Globus pallidus (tissue), 1 donor: ENCODE measurements at places on chromosomes 12 and 14.

- no peak for DNase-seq
Observed at GRCh38 chr12:30416631-30417030, 279.0 kb downstream of the IPO8 start.

GRCh38 chr14:26017270-26017669 lies 580.6 kb downstream of the NOVA1 start:
- no peak for DNase-seq

DNA sequence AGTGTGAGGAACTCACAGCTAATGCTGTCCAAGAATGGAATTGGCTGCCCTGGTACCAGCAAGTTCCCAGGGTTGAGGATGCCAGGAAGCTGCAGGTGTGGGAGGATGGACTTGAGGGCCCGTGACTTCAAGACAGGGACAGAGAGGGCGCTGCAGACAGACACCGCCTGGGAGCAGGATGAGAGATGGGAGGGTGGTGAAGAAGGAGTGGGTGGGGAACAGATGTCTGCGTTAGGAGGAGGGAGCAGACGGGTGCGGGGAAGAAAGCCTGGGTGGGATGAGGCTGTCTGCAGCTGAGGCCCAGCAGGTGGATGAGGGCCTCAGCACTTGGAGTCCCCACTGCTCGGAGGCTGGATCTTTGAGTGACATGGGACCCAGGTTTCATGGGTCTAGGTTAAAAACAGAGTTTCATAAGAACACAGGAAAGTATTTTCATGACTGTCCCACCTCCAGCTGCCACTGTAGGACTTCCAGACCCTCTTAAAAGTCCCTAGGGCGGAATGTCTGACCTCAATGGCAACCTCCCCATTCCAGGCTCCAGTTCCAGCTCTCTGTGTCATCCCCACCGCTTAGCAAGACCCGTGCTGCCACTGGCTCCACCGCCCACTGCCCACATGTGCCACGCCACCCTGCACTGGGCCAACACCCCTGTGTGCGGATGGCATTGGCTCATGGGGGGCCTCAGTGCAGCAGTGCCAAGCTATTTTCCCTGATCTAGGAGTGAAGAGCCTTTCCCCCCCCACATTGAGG lies 70.3 kb upstream of the SCN8A start:
- no peak for DNase-seq

DNA sequence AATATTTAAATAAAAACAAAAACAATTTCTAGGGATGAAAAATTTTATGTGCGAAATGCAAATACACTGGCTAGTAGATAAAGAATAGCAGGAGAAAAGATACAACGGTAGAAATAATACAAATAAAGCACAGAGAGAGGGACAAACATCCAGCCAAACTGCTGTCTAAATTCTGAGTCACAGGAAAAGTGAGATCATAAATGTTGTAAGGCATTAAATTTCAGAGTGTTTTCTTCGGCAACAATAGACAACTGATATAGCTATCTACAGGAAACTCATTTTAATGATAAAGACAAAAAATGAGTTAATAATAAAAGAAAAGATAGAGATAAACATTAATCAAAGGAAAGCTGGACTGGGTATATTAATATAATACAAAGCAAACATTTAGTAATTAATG lies 122.2 kb downstream of the NTS start:
- DNase-seq: no peak

DNA sequence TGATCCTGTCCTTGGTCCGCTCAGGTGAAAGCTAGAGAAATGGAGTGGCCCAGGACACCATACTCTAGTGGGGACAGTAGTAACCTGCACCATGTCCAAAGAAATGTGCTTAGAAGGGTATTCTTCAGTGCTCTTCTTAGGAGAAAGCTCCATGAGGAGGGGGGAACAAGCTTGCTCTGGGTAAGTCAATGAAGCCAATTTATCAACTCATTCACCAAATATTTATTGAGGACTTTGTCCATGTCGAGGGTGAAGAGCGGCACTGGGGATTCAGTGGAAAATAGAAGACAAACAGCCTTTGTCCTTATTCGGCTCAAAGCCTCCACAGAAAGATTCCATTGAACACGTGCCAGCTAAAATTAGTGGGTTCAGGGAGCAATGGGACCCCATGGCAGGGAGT lies 677.8 kb downstream of the BCL11B start:
- DNase-seq: peak; percentile 63

DNA sequence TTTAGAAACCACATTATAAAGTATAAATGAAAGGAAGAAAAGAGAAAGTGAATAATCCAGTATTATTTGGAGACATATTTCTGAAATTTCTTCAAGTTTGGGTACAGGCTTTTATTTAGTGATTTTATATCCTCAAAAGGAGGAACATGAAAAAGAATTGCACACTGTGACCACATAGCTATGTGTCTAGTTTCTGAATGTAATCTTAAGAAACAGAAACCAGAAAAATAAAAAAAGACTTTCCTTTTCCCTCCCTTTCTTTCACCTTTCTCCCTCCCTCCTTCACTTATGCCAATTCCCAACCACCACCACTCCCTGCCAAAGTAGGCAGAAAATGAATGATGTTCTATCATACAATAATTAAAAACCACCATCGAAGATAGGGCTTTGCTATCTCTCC lies 189.6 kb downstream of the PRKD1 start:
- DNase-seq: no peak

- DNase-seq: no peak
Observed at GRCh38 chr14:74985028-74985310, 17.8 kb upstream of the EIF2B2 start.

GRCh38 chr14:39179042-39179441 lies 4.0 kb downstream of the PNN start:
- no peak for DNase-seq

DNA sequence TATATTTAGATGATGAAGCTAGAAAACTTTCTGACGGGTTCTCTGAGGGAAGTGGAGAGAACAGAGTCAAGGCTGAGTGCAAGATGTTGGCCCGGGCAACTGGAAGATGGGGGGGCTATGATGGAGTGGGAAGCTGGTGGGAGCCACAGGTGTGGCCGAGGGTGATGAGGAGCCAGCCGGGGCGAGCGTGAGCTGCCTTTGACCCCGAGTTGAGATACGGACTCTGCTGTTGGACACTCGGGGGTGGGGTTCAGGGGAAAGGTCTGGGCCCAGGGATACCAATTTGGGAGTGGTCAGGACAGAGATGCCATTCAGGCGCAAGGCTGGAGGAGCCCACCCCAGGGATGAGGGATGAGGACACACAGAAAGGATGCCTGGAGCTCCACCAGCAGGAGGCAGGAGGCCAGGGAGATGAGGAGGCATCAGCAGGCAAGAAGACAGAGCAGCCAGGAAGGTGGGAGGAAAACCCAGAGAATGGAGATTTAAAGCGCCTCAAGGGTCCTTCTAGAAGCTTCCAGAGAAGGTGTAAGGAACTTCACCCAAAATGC lies 9.0 kb downstream of the SCARB1 start:
- no peak for DNase-seq

DNA sequence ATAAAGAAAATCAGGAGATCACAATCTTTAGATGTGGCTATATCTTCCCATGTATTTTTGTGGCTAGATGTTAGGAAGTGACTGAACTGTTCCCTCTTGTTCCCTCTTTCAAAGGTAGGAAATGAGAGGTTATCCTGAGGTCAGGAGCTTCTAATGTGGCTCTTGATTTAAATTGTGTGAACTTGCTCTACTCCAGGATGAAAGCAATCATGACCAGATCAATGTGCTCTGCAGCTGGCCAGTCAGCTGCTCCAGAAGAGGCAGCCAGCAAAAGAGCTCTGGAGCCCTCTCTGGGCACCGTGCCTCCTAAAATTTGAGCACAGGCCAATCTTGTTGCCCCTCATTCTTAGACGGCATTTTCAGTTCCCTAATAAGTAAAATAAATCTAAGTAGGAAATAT lies 32.0 kb downstream of the CDK17 start:
- DNase-seq: peak; percentile 77

GRCh38 chr12:51378749-51379148 lies 12.5 kb downstream of the GALNT6 start:
- DNase-seq: no peak

GRCh38 chr14:64823305-64823861 lies 56.3 kb downstream of the SPTB start:
- peak; percentile 70 for DNase-seq

DNA sequence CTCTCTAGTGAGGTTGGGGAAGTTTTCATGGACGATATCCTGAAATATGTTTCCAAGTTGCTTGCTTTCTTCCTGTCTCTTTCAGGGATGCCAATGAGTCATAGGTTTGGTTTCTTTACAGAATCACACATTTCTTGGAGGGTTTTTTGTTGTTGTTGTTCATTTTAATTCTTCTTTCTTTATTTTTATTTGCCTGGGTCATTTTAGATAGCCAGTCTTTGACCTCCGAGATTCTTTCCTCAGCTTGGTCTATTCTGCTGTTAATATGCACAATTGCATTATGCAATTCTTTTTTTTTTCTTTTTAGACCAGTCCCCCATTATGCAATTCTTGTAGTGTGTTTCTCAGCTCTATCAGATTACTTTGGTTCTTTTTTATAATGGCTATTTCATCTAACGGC lies 338.9 kb downstream of the AEBP2 start:
- no peak for DNase-seq

DNA sequence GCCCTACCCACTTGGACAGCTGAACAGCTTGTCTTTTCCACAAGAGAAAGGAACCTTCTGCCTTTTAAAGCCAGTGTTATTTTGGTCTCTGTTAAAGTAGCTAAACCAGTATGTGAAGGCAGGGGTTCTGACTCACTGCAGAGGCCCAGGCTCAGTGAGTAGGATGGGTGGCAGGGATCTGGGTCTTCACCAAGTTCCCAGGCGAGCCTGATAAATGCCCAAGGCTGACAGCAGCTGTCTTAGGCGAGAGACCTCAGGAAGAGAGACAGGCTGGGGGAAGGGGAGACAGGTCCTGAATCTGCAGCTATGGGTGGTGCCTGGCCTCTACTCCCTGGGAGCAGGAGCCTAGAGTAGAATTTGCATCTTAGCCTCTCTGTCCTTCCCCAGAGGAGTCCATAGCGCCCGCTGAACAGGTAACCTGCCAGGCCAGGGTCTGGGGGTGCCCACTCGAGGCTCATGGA lies 18.1 kb upstream of the KIF26A start:
- DNase-seq: no peak

GRCh38 chr12:78208092-78208491 lies 377.4 kb downstream of the NAV3 start:
- DNase-seq: no peak

- no peak for DNase-seq
Observed at GRCh38 chr12:34403706-34404376, 381.5 kb downstream of the ALG10 start.

- no peak for DNase-seq
Observed at GRCh38 chr12:54376596-54376995, 7.9 kb downstream of the ZNF385A start.

GRCh38 chr12:89544022-89544421 lies 18.2 kb upstream of the POC1B start:
- no peak for DNase-seq

DNA sequence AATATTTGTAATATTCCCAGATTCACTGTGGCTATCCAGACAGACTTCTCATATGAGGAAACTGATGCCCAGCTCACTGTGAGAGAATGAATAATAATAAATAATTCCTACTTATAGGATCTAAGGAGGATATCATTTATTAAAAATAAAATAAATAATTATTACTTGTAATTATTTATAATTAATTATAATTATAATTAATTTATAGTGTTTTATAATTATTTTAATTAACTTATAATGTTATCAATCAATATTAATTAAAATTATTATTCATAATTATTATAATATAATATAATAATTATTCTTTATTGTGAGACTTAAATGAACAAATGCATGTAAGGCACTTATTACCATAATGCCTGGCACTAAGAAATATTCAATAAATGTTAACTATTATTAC lies 192.8 kb downstream of the GALC start:
- no peak for DNase-seq

DNA sequence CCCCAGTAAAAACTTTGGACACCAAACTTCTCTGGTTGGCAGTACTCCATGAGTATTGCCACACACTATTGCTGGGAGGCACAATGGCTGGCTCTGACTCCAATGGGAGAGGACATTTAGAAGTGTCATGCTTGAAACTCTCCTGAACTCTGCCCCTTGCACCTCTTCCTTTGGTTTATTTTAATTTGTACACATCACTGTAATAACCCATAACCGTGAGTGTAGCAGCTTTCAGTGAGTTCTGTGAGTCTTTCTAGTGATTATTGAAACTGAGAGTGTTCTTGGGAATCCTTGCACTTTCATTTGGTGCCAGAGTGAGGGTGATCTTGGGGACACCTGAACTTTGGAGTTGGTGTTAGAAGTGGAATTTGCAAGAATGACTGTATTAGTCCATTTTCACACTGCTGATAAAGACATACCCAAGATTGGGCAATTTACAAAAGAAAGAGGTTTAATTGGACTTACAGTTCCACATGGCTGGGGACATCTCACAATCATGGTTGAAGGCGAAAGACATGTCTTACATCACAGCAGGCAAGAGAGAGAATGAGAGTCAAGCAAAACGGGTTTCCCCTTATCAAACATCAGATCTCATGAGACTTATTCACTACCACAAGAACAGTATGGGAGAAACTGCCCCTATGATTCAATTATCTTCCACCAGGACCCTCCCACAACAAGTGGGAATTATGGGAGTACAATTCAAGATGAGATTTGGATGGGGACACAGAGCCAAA lies 41.3 kb upstream of the CEP83 start:
- DNase-seq: no peak
